Breast epithelium (tissue), 4 donors: ENCODE measurements at places on chromosomes 1 and 21. TPM values are rescaled to one million over a fixed set of nuclear protein-coding genes. Genes with fewer than 3 reads are reported as not detected.

DNA sequence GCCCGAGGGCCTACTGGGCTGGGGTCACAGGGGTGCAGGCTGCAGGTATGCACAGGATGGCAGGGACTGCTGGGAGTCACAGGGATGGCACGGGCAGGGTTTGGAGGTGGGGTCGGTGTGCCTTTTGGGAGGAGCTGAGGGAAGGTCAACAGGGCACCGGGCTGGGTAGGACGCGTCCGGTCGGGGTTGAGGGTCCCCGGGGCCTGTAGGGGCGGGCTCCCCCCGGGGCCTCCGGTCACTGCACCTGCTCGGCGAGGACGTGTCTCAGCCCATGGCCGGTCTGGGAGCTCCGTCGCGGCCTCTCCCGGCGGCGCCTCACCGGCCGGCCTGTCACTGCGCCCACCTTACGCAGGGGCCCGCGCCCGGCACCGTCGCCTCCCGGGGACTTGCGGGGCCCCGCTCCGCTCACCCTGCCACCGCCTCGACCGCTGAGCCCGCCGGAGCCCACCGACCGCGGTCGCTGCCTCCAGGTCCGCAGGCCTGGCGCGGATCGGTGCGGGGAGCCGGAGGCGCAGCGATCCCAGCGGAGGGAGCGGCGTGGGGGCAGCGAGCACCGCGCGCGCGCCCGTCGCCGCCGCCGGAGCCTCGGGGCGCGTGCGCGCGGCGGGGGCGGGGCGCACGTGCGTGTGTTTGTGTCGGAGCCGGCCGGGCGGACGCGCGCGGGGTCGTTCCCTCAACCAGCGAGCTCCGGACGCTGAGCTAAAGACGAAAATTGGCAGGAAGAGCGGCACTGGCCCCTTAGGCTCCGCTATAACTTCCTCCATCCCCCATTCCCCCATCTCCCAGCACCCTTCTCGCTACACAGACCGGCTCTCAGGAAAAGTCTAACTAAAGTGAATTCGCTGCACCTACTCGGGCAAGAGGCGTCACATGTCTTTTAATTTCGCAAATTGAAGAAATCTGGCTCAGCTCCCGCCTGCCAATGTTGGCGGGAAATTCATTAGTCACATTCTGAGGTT lies at the start of gene AMIGO1:
TSS of gene AMIGO1 (minus strand) at position 552 of the 959 bp plus-strand sequence. CDS start 815 bp downstream, outside the sequence.
- no peaks in the 10 kb centered on the region for H3K27me3 ChIP-seq
- no peak for DNase-seq
- H3K27ac ChIP-seq = peak within 1 kb of the TSS; percentile 53

GRCh38 chr1:248857749-248858095 lies 1.2 kb downstream of the ZNF692 start:
- no peaks in the 10 kb centered on the region for H3K27me3 ChIP-seq
- no peaks in the 10 kb centered on the region for H3K36me3 ChIP-seq
- peaks cover 7% of the 10 kb centered on the region for H3K4me1 ChIP-seq
- H3K27ac ChIP-seq = peak overlapping the region; percentile 89

GRCh38 chr1:192386051-192386650 lies 69.4 kb downstream of the RGS21 start:
- no peak overlapping the region for H3K4me3 ChIP-seq
- H3K36me3 ChIP-seq = no peaks in the 10 kb centered on the region
- no peaks in the 10 kb centered on the region for H3K4me1 ChIP-seq
- no peaks in the 10 kb centered on the region for H3K27me3 ChIP-seq
- no peak overlapping the region for H3K27ac ChIP-seq

GRCh38 chr1:47593598-47594285 lies 155.9 kb downstream of the FOXD2 start:
- no peaks in the 10 kb centered on the region for H3K27me3 ChIP-seq
- H3K27ac ChIP-seq = no peak overlapping the region
- H3K4me1 ChIP-seq = peaks cover 4% of the 10 kb centered on the region
- peak overlapping the region; percentile 56 for H3K4me3 ChIP-seq
- DNase-seq = no peak
- no peaks in the 10 kb centered on the region for H3K36me3 ChIP-seq

GRCh38 chr1:86114236-86114635 lies 42.3 kb downstream of the COL24A1 start:
- H3K27ac ChIP-seq = no peak overlapping the region
- DNase-seq = no peak
- H3K4me3 ChIP-seq = no peak overlapping the region
- H3K27me3 ChIP-seq = no peaks in the 10 kb centered on the region
- H3K4me1 ChIP-seq = no peaks in the 10 kb centered on the region

DNA sequence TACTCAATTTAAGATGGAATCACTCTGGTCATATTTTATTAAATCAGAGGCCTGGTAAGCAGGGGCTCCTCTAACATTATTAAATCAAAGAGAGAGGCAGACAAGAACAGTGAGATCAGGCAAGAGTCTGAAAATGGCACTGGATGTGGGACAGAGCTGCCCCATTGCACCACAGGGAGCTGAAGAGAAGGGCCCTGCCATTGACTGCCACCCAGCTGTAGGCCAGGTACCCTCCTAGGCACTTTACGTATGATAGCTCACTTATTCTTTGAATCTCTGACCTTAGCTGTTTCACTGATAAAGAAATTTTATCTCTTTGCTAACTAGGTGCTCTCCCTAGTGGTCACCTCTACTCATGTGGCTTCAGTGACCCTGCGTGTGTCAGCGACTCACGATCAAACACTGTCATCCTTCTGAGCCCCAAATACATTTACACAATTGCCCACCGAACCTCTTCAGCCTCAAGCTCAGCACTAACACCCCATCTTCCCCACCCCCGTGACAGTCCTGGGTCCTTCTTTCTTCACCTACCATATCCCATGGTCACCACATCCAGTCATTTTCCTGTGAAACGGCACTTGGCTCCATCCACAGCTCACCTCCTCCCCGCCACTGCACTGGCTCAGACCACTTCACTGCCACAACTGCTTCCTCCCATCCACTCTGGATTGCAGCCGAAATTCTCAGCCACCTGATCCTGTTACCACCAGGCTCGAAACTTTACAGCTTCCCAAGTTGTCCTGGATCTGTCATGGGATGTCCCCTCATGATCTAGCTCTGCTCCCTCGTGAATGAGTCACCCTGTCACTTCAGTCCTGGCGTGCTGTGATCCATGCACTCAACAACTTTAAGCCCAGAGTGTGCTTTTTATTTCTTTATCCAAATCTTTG lies 97.3 kb upstream of the SYT6 start:
- DNase-seq = no peak
- H3K36me3 ChIP-seq = no peaks in the 10 kb centered on the region
- H3K27ac ChIP-seq = no peak overlapping the region
- H3K27me3 ChIP-seq = no peaks in the 10 kb centered on the region
- H3K4me1 ChIP-seq = no peaks in the 10 kb centered on the region

- H3K27me3 ChIP-seq = no peaks in the 10 kb centered on the region
- DNase-seq = no peak
- no peaks in the 10 kb centered on the region for H3K36me3 ChIP-seq
- no peaks in the 10 kb centered on the region for H3K4me1 ChIP-seq
Measured at GRCh38 chr1:200048244-200048643, 20.7 kb downstream of the NR5A2 start.

DNA sequence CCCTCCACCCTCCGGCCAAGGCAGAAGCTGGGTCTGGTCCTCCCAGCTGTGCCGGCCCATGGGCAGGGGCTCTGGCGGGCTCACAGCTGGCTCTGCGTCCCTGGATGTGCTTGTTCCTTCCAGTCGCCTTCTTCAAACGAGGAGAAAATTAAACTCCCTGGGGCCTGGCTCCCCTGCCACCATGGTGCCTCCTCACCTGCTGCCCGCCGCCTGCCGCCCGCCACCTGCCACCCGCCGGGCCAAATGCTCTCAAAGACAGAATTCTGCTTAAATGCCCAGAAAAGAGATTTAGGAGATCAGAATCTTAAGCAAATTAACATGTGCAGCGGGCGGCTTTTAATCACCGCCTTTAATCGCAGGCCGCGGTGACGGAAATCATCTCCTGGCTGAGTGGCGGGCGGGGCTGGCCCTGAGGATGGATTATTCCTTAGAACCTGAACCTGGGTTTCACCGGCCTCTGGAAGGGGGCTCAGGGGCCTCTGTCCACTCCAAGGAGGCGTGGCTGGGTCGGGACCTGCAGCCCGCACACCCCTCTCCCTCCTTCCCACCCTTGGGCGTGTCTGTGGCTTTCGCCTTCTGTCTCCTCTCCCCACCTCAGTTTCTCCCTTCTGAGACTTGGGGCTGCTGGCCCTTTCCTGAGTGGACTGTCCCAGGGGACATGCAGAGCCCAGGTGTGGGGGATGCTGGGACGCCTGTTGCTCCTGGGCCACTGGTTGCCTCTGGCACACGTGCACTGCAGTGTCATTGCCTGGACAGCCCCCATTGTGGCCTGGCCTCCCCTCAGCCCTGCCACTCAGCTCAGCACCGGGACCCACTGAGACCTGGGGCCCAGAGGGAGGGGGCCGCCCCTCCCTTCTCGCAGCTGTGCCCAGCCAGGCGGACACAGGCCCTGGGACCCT lies 10.5 kb upstream of the PLCH2 start:
- no peak for DNase-seq
- H3K27ac ChIP-seq = no peak overlapping the region
- no peaks in the 10 kb centered on the region for H3K36me3 ChIP-seq
- H3K4me3 ChIP-seq = no peak overlapping the region
- H3K27me3 ChIP-seq = peaks cover 8% of the 10 kb centered on the region

GRCh38 chr1:61226791-61227567 lies 144.6 kb downstream of the NFIA start:
- H3K36me3 ChIP-seq = no peaks in the 10 kb centered on the region
- H3K27me3 ChIP-seq = no peaks in the 10 kb centered on the region
- no peak for DNase-seq
- no peaks in the 10 kb centered on the region for H3K4me1 ChIP-seq

DNA sequence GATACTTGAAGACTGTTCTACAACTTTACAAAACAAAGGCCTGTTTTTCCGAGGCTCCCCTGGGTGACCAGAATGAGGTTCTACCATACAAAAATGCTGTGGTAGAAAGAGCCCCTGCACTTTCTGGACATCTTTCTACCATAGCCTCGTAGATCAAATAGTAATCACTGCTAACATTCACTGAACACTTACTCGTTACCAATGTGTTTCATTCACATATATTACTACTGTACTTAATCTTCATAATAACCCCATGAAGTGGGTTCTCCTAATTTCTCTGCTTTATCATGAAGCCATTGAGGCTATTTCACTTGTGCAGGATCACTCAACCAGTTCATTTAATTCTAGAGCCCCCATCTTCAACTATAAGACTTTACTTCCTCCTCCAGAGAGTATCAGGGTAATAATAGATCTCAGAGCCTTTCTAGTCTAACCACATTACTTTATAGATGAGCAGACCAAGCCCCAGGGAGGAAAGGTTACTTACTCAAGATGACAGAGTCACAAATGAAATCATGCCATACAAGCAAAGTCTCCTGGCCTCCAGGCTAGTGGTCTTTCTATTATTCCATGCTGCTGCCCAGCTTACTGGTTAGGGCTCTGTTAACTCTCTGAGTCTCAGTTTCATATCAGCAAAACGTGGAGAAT lies 46.7 kb upstream of the OSBPL9 start:
- peaks cover 4% of the 10 kb centered on the region for H3K4me1 ChIP-seq
- H3K27ac ChIP-seq = peak overlapping the region; percentile 86
- no peak overlapping the region for H3K4me3 ChIP-seq
- DNase-seq = no peak
- H3K27me3 ChIP-seq = no peaks in the 10 kb centered on the region

The HFM1 gene
- 4.6 TPM for total RNA-seq

The NTMT2 gene
- total RNA-seq = not detected

The ODF2L gene
- total RNA-seq = 39.8 TPM

The HSD11B1 gene
- 0.88 TPM for total RNA-seq
